Prostate gland (tissue), 2 donors: ENCODE measurements at places on chromosomes 13 and 19. TPM values are rescaled to one million over a fixed set of nuclear protein-coding genes. Genes with fewer than 3 reads are reported as not detected.

VSTM1 gene
- not detected for total RNA-seq

MAST1 gene
- 1.3 TPM for total RNA-seq

SH2D3A gene
- 35.5 TPM for total RNA-seq

MIA gene
- total RNA-seq: 5.0 TPM

TRAPPC2B gene
- total RNA-seq: 14.0 TPM

CCDC122 gene
- total RNA-seq: 14.1 TPM

OR7G2 gene
- total RNA-seq: not detected

PABPC3 gene
- total RNA-seq: 4.5 TPM

RAB3D gene
- 81.2 TPM for total RNA-seq

CGB8 gene
- not detected for total RNA-seq

NXNL1 gene
- total RNA-seq: not detected

SLC10A2 gene
- total RNA-seq: not detected

RNF225 gene
- 7.0 TPM for total RNA-seq

PSPN gene
- 2.2 TPM for total RNA-seq

ZNF850 gene
- total RNA-seq: 2.4 TPM

ZNF575 gene
- total RNA-seq: not detected

SHISA7 gene
- total RNA-seq: not detected

NPHS1 gene
- total RNA-seq: 0.23 TPM

ZNF154 gene
- total RNA-seq: 5.6 TPM

ZFP30 gene
- total RNA-seq: 5.7 TPM

LTBP4 gene
- 500 TPM for total RNA-seq
